ENCODE measurements at places on chromosomes 5 and 9.
A peak's percentile ranks its signal among the peaks of the same experiment; 100 is the strongest.

DNA sequence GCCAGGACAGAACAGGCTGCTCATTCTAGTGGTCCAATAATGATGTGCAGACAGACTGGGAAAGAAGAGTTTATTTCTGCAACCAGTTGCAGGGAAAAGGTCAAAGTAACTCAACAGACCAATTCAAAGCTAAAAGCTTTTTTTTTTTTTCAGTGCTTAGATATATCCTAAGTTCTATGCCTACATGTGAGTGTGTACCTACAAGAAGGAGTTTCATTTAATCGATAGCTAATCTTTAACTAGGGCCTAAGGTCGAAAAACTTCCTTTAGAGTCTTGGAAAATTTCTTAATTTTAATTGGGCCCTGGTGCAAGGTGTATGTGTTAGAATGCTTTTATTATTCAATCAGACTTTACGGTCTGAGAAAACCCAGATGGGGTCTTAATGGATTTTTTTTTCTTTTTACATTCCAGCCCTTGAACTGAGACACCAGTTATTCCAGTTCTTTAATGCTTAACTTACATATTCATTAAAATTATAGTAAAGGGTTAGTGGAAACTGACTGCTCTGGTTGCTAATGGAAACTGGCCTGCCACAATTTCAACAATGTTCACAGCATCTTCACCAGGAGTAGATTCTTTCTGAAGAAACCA lies 365.3 kb downstream of the MTRR start:
- DNase-seq, result no peak

- DNase-seq, result no peak
Observed at GRCh38 chr9:85347541-85347940, 394.2 kb downstream of the AGTPBP1 start.

- DNase-seq, result no peak
Observed at GRCh38 chr5:150254363-150254762, 35.2 kb downstream of the CAMK2A start.

DNA sequence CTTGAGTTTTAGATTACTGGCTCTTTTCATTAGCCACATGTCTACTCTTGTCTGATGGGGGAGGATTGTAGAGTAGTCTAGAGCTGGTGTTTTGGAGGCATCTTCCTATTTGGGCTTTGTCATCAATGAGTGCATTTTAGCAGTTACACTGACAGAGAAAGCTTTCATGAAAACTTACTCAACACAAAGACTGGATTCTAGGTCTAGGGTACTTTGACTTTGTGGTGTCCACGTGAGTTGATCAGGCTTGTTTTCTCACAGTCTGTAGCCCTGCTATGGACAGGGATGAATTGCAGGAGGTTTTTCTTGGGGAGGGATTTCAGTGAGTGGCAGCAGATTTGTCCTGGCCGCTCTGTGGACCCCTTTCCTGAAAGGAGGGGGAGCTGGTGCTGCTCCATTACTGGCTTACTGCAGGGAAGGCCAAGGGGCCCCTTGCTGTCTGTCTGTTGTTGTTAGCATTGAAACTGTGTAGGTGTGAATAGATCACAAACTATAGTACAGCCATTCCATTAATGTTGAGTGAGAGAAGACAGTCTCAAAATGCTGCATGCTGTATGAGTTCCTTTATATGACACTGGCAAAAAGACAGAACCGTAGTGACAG lies 6.6 kb downstream of the TRIO start:
- no peak for DNase-seq

DNA sequence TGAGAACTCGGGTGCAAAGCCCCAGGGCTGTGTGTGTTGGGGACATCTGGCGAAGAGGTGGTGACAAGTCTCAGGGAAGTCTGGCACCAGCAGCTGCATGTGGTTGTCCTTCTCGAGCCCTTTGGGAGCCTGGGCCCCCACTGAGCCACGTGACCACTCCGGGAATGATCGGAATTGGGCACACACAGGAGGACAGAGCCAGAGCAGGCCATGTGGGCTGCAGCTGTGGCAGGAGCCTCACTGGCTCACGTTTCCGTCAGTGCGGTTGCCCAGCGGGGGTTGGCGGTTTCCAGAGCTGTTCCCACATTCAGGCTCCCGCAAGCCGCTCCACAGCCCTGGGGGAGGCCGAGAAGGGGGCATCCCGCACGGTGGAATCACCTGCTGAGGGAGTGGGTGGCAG lies 6.8 kb upstream of the CEL start:
- peak; percentile 94 for DNase-seq

- DNase-seq, result no peak
Observed at GRCh38 chr5:14226992-14227391, 83.8 kb downstream of the TRIO start.

GRCh38 chr9:128787659-128788058 lies 606 bp downstream of the TBC1D13 start:
- peak; percentile 87 for DNase-seq

DNA sequence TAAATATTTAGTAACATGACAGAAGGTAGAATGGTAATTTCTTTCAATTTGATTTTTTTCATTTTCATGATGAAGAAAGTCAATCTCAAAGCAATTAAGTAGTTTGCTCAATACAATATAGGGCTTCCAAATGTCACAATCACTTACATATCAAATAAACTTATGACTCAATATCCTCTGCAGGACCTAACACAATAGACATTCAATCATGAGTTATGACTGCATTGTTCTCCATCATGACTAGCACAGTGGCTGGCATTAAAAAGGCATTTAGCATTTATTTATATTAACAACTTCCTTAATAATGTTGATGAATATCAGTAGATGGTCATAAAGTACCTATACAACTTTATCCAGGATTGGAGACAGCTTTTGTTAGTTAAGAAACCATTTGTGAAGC lies 1499.6 kb downstream of the EFNA5 start:
- DNase-seq, result no peak

- no peak for DNase-seq
Observed at GRCh38 chr9:12095931-12096330, 597.3 kb upstream of the TYRP1 start.

GRCh38 chr9:14515049-14515448 lies 178.2 kb downstream of the ZDHHC21 start:
- DNase-seq, result no peak

DNA sequence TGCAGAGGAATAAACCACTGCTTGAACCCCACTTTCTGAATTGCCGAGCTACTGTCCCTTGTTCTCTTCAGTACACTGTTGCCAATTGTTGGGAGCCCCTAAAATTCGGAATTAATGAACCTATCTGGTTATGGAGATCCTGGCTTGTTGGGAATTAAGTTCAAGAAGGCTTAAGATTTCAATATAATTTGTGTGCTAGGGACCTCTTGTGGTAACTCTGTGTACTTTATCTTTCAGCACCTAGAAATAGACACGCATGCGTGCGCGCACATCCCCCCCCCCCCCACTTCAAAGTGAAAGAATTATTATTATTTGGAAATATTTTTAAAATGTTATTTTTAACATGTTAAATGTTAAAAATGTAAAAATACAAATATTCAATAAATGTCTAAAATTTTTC lies 53.3 kb upstream of the FAM169A start:
- peak; percentile 83 for DNase-seq

- DNase-seq, result no peak
Observed at GRCh38 chr5:142439207-142439860, 114.5 kb upstream of the SPRY4 start.

GRCh38 chr9:12753931-12754330 lies 20.9 kb upstream of the LURAP1L start:
- DNase-seq, result no peak

DNA sequence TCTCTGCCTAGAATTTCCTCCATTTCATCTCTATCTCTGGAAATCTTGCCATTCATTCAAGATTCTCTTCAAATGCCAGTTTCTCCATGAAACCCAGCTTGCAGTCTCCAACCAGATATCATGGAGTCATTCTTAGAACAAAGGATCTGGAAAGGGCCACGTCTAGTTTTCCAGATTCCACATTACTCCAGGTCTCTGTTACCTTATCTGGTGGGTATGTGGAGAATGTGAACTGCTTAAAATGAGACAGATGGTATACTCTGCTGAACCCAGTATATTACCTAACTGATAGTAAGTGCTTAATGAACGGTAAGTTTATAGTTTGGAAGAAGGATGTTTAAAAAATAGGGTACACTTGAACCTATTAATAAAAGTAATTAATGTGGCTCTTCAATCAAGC lies 52.3 kb upstream of the ZSWIM6 start:
- DNase-seq, result no peak

DNA sequence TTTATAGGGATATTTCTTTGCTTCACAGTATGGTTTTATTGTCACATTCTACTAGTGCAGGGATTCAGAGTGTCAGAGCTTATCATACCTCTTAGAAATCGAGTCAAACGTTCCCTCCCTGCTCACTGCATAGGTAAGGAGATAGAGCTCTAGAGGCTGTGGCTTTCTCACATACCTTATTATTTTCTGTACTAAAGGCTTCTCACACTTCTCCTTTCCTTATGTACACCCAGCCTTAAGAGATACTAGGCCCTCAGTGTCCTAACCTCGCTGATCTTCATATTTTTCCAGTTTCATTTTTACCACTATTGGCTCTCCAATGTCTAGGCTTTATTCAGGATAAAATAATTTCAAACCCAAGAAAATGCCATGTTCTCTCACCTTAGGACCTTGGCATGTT lies 297.3 kb upstream of the RIOK2 start:
- DNase-seq, result no peak

DNA sequence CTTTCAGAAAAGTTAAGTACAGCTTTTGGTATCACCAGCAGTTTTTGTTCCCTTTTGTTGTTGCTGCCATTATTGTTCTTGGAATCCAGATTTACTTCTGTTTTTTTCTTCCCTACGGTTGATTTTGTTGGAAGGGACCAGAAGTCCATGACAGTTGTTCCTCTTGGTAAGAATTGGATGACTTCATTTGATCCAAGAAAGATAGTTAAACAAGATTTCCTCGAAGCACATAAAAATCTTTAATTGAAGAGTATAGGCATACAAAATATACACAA lies 65.4 kb downstream of the CDC42SE2 start:
- no peak for DNase-seq

GRCh38 chr9:30815585-30815984 lies 1568.9 kb upstream of the ACO1 start:
- DNase-seq, result no peak

GRCh38 chr9:108436448-108436847 lies 419.3 kb downstream of the ACTL7B start:
- DNase-seq, result no peak

DNA sequence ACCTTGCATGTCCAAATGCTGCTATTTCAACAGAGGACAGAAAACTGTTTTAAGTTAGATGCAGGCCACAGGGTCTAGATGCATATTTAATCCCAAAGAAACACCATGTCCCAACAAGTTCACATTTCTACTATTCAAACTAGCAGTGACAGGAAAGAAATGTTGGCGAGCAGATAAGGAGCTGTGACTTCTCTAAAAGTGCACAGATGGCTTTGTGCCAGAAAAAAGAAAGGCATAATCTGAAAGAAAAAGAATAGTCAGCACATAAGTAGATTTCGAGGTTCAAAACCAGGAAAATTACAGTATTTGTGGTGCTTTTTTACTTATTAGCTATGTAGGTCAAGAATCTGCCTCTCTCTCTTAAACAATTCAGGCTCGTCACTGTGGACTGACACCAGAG lies 178.3 kb downstream of the DNAH5 start:
- no peak for DNase-seq

GRCh38 chr9:89774858-89775370 lies 170.1 kb downstream of the GADD45G start:
- no peak for DNase-seq

DNA sequence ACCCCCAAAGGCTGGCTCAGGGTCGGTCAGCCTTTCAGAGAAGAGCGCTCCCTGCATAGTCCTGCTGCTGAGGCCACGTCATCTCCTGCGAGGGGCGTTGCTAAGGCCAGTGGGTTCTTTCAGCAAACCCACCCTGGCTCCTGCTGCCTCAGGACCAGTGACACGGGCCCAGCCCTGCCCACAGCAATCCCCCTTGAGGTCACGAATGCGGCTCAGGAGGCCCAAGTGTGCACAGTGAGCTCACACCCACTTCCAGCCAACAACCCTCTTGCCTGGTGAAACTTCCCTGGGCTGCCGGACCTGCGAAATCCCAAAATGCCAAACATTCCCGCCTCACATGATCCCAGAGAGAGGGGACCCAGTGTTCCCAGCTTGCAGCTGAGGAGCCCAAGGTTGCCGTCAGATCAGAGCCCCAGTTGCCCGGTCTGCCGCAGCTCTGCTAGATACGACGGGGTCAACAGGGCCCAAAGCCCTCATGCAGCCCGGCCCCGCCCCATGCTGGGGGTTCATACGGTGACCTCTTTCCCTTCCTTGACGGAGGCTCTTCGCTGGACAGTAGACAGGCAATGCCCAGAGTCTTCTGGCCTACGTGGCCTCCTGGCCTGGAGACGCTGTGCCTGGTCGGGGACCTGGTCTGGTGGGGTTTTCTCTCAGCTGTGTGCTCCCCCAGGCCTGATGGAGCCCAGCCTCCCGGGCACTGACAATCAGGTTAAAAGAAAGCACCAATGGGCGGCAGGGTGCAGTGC lies 116.4 kb upstream of the COL5A1 start:
- DNase-seq, result peak; percentile 41

DNA sequence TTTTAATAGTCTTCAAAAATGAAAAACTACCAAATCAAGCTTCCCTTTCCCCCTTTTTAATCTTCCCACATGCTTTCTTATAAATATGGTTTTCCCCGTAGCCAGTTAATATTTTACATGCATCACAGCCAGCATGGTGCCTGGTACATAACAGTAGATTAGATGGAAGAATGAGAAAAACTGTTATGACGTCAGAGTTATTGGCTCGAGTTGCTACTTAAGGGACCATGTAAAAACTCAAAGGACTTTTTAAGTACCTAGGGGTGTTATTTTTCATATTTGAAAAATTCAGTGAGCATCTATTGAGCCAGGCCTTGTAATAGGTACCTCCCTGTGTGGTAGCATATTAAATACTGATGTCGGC lies 176.4 kb downstream of the SMARCA2 start:
- DNase-seq, result no peak

GRCh38 chr9:86217076-86217755 lies 42.2 kb downstream of the C9orf153 start:
- no peak for DNase-seq

DNA sequence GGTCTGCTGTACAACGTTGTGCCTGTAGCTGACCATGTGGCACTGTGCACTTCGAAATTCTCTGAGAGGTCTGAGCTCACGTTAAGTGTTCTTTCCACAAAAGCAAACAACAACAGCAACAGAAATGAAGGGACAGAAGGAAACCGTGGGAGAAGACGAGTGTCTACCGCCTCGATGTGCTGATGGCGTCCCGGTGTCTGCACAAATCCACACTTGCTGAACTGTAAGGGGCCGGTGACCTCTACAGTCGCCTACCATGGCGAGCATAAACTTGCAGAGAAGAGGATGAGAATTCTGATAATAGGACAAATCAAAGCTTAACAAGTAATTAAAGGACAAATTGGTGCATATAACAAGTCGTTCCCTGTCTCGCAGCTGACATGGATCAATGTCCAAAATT lies 114.0 kb downstream of the ADAMTS2 start:
- DNase-seq, result peak; percentile 36

GRCh38 chr5:81630684-81631083 lies 120.2 kb downstream of the SSBP2 start:
- DNase-seq, result no peak

GRCh38 chr5:53276825-53277224 lies 167.3 kb upstream of the MOCS2 start:
- DNase-seq, result no peak

Measured in osteoblast (primary cell).